ENCODE measurements at places on chromosomes 4 and X. TPM values are rescaled to one million over a fixed set of nuclear protein-coding genes. Genes with fewer than 3 reads are reported as not detected.

DNA sequence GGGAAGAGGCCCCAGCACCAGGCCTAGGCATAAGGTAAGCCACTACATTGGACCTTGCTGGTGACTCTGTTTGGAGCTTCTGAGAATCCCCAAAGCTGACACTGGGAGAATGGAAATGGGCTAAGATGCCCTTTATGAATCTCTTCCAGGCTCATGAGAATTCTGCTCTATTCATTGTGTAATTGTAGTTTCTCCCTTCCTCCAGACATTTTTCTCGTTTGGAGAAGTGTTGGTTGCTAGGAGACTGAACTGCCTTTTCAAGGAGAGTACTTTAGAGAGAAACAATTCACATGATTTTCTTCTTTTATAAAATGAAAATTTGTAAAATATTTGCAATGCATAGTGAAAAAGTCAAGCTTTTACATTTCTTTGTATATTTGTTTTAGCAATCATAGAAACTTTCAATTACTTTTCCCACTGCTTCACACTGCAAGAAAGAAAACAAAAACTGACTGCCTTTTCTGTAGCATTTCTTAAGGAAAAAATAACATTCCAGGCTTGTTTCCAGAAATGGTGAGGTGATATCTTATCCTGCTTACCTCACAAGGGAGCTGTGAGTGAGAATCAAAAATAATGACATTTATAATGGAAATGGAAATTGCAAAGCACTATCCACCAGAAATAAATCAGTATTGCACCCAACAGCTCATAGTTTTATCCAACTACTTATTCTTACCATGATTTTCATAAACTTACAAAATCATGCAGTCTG lies 24.9 kb upstream of the DCHS2 start:
- no peaks in the 10 kb centered on the region for H3K36me3 ChIP-seq
- no peak overlapping the region for H3K27ac ChIP-seq
- no peak for DNase-seq

DNA sequence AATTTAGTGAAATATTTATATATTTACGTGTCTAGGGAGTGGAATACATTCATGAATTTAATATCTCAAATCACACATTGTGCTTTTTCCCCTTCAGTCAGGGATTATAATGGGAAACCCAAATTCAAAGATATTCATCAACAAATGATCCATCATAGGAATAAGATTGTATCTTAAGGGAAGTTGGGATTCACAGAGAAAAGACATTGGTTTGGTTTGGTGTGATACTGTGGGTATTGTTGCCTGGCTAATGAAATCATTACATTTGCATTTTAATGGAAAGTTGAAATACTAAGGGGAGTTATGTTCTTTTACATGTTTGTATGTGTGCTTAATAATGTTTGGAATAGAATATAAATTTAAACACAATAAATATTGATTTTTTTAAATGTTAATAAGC lies 1.7 kb downstream of the TET2 start:
- H3K36me3 ChIP-seq: peaks cover 16% of the 10 kb centered on the region
- H3K4me1 ChIP-seq: peaks cover 31% of the 10 kb centered on the region
- no peak for DNase-seq

GRCh38 chr4:151094290-151094751 lies 5.1 kb upstream of the RPS3A start:
- DNase-seq: no peak
- no peak overlapping the region for H3K27ac ChIP-seq
- H3K36me3 ChIP-seq: peaks cover 2% of the 10 kb centered on the region
- H3K27me3 ChIP-seq: no peaks in the 10 kb centered on the region
- no peak overlapping the region for H3K4me3 ChIP-seq

Gene SPON2
- 22.8 TPM for total RNA-seq

DNA sequence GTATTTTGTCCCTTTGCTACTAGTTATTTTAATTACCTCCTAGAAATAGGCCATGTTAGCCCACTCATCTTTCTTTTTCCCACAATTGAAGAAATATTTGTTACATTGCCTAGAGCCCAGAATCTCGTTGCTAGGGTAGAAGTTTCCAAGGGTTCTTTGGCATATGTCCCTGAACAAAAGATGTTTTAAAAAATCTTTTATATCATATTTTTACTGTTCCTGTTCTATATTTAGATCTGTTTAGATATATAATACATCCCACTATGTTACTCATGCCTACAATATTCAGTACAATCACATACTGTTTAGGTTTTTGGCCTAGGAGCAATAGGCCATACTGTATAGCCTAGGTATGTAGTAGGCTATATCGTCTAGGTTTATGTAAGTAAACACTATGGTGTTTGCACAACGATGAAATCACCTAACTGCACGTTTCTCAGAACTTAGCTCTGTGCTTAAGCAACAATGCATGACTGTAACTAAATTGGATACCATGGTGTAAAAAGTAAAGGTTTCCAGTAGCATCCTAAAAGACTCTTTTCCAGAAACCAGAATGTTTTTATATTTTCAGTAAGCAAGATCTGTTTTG lies 236.0 kb upstream of the SLIT2 start:
- no peak overlapping the region for H3K27ac ChIP-seq
- no peak overlapping the region for H3K4me3 ChIP-seq
- H3K36me3 ChIP-seq: no peaks in the 10 kb centered on the region
- DNase-seq: no peak

GRCh38 chr4:79253168-79253567 lies 72.7 kb downstream of the NAA11 start:
- no peaks in the 10 kb centered on the region for H3K36me3 ChIP-seq
- H3K4me3 ChIP-seq: no peak overlapping the region
- H3K27me3 ChIP-seq: no peaks in the 10 kb centered on the region
- no peak for DNase-seq

GRCh38 chr4:143085224-143085623 lies 99.5 kb upstream of the USP38 start:
- no peak overlapping the region for H3K27ac ChIP-seq
- peaks cover 7% of the 10 kb centered on the region for H3K27me3 ChIP-seq
- H3K4me3 ChIP-seq: no peak overlapping the region
- H3K36me3 ChIP-seq: no peaks in the 10 kb centered on the region

Gene MGAT4D
- total RNA-seq: not detected

Gene AMBN
- total RNA-seq: not detected

All from activated CD4-positive, alpha-beta memory T cell treated with anti-CD3 and anti-CD28 coated beads, Interleukin-2, amount 10 ng/mL, durations not matched to agents 7 days and 5 days (primary cell).